ENCODE measurements at places on chromosomes 11 and 22. TPM values are rescaled to one million over a fixed set of nuclear protein-coding genes. Genes with fewer than 3 reads are reported as not detected.

Gene RAB39A
- not detected for total RNA-seq

Gene SLC1A2
- under 0.01 TPM for total RNA-seq

Gene SPI1
- total RNA-seq = not detected

Gene UVRAG
- total RNA-seq = 11.6 TPM

Gene VPREB3
- total RNA-seq = not detected

Gene TRIM51
- not detected for total RNA-seq

Gene UBASH3B
- total RNA-seq = 10.0 TPM

Gene CDC45
- total RNA-seq = 0.26 TPM

Gene PLEKHB1
- not detected for total RNA-seq

Gene SLC22A25
- not detected for total RNA-seq

Gene KCNA4
- not detected for total RNA-seq

Gene NXF1
- total RNA-seq = 15.3 TPM

Gene CHST1
- total RNA-seq = 2.4 TPM

Gene DEPDC7
- total RNA-seq = 0.90 TPM

Gene CYP2D6
- 0.53 TPM for total RNA-seq

Gene OR52N4
- not detected for total RNA-seq

DNA sequence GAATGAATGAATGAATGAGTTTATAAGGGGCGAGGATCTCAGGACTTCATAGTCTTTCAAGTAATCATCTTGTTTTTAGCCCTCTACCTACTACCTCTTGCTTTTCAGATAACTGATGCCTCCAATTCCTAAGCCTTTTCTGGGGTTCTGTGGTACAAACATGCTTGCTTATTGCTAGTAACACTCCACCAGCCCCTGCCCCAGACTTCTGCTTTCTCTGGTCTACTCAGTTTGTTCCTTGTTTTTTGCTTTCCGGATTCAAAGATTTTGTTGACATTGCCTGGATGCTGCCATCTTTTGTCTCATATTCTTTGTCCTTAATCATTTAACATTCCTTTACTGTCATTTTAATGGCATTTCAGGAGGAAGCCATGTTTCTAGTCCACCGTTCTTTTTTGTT lies 8.9 kb upstream of the TMEM9B start:
- no peak for DNase-seq

- DNase-seq = peak; percentile 97
These were observed at the start of gene ZMAT5 for GRCh38 chr22:29766632-29767170. ZMAT5 (minus strand) TSS chr22:29767007; CDS start chr22:29748544, 18,463 bp downstream.

DNA sequence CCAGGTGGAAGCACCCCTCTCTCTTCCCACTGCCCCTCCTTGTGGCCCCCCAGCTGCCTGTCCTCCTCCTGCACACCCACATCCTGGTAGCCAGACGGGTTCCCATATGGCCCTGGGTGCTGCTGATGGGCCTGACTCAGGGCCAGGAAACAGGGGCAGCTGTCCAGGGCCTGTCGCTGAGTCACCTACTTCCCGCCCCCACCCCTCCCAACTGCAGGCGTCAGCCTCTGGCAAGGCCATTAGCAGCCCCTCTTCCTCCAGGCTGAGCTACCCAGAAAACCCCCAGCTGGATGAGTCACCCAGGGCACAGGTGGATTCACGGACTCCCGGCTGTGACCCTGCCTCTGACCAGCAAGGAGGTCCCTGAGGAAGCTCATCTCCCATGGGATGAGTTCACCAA lies 6.9 kb upstream of the GAL start:
- DNase-seq = peak; percentile 60

DNA sequence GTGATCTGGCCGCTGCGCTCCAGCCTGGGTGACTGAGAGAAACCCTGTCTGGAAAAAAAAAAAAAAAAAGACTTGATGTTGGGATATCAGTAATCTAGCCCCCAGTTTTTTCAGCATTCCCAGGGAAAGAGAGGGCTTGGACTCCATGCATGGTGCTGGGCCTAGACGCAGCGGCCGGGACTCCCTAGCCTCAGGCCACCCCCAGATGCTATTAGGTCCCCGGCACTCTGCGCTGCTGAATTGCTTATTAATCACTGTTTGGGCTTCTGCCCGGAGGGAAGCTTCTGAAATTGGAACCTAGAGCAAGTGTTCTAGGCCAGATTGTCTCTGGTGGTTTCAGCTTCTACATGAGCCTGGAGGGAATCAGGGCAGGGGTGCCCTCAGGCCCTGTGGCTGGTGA lies 39.0 kb downstream of the SLCO2B1 start:
- no peak for DNase-seq

- DNase-seq = peak; percentile 100
These were observed 561 bp upstream of the PCF11 start for GRCh38 chr11:83156144-83156995.

GRCh38 chr11:45755281-45755859 lies 49.6 kb upstream of the SLC35C1 start:
- DNase-seq = no peak

DNA sequence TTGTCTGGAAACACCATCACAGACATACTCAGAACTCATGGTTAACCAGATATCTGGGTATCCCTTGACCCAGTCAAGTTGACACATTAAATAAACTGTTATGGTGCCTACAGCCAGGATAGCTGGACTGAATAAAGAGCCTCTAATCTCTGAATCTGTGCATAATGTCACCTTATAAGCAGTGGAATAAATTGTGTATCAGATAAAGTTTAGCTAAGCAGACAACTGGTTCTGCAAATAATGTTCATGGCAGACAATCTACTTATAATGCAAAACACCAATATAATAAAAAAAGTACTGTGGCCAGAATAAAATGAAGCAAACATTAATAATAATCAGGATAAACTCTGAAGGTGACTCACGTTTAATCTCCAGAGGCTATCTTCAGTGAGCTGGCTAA lies 628.5 kb upstream of the FAT3 start:
- no peak for DNase-seq

- no peak for DNase-seq
These were observed at the start of gene LRRC10B for GRCh38 chr11:61507962-61508861. LRRC10B (plus strand) TSS chr11:61508749; CDS start chr11:61508999, 250 bp downstream.

DNA sequence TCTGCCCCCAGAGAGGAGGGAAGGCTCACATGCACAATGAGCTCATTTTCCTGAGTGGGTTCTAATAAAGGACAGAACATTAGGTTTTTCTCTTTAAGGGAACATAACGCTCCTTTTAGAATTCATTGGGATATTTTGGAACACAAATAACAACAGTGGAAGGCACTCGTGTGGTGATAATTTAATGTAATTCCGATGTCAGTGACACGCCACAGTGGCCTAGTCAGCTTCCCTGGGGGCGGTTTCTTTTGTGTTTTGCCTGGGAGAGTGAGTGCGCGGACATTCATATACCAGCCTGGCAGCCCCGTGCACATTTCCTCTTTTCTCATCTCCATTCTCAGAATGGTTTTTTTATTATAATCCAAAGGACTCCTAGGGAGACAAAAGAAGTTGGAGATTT lies 41.1 kb downstream of the SEZ6L start:
- no peak for DNase-seq

- DNase-seq = no peak
These were observed 2.8 kb upstream of the TMPRSS13 start for GRCh38 chr11:117931971-117932370.

- no peak for DNase-seq
These were observed 1.4 kb downstream of the SLC35C1 start for GRCh38 chr11:45806072-45806933.

GRCh38 chr22:26267856-26268255 lies 98.6 kb downstream of the SEZ6L start:
- no peak for DNase-seq

DNA sequence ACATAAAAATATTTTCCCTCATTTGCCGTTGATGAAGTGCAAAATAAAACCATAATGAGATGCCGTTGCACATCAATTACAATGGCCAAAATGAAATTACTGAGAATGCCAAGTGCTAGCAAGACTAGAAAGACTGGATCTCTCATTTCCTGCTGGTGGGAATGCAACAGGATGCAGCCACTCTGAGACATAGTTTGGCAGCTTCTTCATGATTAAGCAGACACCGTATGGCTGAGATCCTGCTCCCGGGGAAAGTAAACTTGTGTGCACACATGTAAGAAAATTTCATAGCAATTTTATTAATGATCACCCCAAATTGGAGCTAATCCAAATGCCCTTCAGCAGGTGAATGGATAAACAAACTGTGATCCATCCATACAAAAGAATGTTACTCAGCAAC lies 1013.2 kb downstream of the TBC1D22A start:
- peak; percentile 13 for DNase-seq

DNA sequence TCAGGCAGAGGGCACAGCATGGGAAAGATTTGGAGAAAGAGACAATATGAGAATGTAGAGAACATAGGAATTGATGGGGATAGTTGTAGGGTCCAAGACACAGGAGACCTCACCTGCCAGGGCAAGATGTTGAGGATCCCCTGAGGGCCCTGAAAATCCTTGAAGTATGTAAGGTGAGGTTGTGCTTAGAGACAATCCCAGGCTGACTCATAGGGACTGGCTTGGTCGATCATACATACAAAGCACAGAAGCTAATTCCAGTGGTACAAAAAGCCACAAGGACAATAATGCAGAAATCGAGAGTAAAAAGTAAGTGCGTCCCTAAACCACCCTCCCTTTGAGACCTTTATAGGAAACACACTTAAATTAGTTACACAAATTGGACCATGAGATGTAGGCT lies 468.2 kb downstream of the MIAT start:
- peak; percentile 68 for DNase-seq

GRCh38 chr11:34431979-34432378 lies 6.8 kb upstream of the CAT start:
- DNase-seq = no peak

- no peak for DNase-seq
These were observed 42.6 kb upstream of the TUB start for GRCh38 chr11:8038393-8038792.

GRCh38 chr11:108914981-108915380 lies 250.1 kb downstream of the DDX10 start:
- no peak for DNase-seq

DNA sequence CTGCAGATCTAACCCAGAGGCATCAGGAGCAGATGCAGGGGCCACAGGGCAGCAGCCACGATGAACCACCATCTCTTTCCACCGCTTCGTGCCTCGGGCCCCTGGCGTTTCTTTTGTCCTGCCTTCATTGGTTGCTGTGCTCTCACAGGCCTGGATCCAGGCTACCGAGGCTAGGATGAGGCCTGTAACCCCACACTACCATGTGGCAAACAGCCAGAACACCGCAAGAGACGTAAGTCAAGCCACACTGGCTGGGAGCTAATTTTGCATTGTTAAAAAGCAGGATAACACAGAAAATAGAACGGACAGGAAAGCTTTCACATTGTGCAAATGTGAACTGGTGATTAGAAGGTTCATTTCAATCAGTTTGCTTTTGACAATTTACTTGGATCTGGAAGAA lies 15.7 kb upstream of the ARFGAP3 start:
- DNase-seq = no peak

GRCh38 chr11:12066056-12066798 lies 44.2 kb upstream of the MICAL2 start:
- peak; percentile 99 for DNase-seq
